ENCODE measurements at places on chromosomes 12 and 14.

- no peak for ATAC-seq
Observed at GRCh38 chr12:92389466-92389865, 243.8 kb upstream of the BTG1 start.

GRCh38 chr12:58313091-58313855 lies 371.9 kb downstream of the ATP23 start:
- ATAC-seq, result no peak

DNA sequence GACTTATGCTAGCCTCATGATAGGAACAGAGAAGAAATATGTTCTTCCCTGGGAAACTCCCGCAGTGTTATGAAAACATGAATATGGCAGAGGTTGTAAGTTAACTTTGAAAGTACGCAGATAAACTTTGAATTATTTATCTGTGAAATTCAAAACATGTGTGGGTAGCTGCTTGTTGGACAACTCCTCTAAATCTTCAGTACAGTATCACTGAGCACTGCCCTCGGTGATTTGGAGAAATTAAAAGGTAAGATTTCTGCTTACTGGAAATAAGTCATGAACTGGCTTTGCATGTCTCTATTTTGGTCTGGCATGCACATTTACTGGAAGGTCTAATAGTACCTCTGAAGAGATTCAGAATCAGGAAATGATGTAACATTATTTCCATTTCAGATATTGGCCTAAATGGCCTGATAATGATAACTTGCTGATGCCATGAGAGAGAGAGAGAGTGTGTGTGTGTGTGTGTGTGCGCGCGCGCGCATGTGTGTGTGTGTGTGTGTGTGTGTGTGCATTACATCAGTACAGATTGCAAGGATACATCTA lies 1441.9 kb upstream of the FLRT2 start:
- ATAC-seq, result no peak

DNA sequence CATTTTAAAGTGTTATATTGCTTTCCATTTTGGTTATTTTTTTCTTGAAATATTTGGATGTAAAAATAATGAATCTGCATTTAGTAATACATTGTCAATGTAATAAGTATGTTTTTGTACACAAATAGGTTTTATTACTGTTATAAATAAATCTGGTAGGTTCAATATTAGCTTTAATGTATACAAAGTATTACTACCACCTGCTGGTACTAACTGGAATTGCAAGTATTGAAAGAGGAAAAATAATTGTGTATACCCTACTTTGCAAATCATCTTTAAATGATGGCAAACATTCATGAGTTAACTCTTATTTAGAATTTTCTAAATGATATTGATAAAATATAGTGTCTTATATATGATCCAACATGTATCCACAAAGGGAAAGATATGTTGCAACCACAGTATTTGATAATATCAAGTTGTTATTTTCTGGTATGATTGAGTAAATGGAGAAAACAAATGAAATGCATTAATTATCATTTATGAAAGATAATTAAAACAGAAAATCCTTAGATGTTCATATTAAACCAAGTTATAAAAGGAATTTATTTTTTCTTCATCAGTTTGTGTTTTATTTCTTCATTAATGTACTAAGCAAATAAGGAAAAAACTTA lies 3.2 kb downstream of the OR4K2 start:
- no peak for ATAC-seq

DNA sequence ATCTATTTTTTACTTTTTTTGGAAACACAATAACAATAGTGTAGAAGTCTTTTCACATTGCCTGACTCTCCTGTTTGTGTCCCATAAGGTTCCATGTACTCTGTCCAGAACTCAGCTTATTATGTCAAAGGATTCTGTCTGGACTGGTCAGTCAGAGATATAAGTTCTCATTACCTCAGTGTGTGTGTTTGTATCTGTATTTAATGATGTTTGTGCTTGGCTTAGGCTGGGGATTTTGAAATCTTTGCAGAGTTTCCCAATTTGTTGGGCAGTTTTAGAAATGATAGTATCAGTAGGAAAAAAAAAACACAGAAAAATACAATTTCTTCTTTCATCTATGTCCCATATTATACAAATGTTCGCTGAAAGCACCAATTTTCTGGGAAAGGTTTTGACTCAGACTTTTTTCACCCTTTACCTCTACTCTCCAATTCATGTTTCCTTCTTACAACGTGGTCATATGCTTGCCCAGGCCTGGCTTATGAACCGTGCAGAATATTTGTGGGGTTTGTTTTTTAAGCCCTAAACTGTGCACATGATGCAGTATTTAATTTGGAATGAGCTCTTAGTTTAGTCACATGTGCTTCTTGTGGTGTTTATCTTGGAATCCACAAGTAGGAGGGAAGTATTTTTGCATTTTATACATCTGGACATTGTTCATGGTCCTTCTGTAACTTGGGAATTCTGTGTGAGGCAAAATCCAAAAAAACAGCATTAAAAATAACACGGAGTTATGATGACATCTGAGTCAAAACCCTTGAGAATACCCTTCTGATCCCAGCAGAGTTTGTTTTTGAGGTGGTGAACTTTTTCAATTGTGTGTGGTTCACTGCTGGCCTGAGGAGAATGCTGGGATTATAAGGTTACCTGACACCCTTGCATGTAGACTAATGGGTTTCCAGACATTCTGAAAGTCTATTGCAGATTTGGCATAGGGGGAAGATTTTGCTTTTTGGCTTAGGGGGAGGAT lies 121.2 kb downstream of the RAD51B start:
- no peak for ATAC-seq

DNA sequence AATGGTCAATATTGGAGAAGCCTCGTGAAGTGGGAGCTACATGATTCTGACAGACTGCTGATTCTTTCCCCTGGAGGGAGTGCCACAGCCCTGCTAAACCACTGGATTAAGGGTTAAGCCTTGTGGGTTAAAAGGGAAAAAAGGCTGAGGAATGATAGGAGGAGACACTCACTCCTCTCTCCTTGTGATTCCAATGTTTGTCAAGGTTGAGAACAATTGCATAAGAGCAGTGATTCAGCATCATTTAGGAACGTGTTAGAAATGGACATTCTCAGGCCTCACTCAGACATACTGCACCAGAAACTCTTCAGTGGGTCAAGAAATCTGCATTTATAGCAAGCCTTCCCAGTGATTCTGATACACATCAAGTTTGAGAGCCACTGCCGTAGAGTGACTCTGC lies 87.8 kb upstream of the GZMB start:
- no peak for ATAC-seq

DNA sequence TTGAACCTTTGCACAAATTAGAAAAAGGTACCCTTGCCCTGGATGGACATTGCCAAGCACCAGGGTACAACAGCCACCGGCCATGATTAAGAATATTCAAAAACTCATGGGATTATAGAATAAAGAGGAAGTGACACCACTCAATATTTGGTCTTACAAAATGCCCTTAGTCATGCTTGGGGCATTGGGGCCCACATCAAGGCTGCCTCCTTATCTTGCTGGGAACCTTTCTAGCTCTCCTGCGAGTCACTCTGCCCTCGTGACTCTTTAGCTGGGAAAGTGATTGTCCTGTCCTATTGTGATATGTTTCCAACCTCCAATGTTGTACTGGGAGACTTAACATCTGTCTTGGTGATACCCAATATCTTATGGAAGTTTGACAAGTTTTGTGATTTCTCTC lies 57.8 kb downstream of the GTF2A1 start:
- no peak for ATAC-seq
